Esophagus mucosa (tissue), 1 donor: ENCODE measurements at places on chromosomes 6 and 20. TPM values are rescaled to one million over a fixed set of nuclear protein-coding genes. Genes with fewer than 3 reads are reported as not detected.

RBBP8NL gene
- total RNA-seq, result 5.1 TPM

ESF1 gene
- 7.9 TPM for total RNA-seq

CTSZ gene
- total RNA-seq, result 23.8 TPM

CDH26 gene
- 1.3 TPM for total RNA-seq

SLC17A1 gene
- total RNA-seq, result not detected

HFE gene
- total RNA-seq, result 4.7 TPM

TULP1 gene
- total RNA-seq, result not detected

TMC2 gene
- total RNA-seq, result not detected

BMP6 gene
- 0.60 TPM for total RNA-seq

LTA gene
- not detected for total RNA-seq

PNPLA1 gene
- total RNA-seq, result 0.20 TPM

RIPPLY2 gene
- total RNA-seq, result not detected

UBD gene
- 1.00 TPM for total RNA-seq

MTRF1L gene
- 11.5 TPM for total RNA-seq

TUBB1 gene
- not detected for total RNA-seq

ETV7 gene
- 2.1 TPM for total RNA-seq

ADGRF5 gene
- total RNA-seq, result 2.5 TPM

HDGFL1 gene
- total RNA-seq, result not detected

PRICKLE4 gene
- total RNA-seq, result 2.2 TPM

SNTA1 gene
- 4.7 TPM for total RNA-seq

CAP2 gene
- total RNA-seq, result 3.0 TPM

ZSCAN23 gene
- 0.72 TPM for total RNA-seq

UNC93A gene
- 4.5 TPM for total RNA-seq

ATXN1 gene
- total RNA-seq, result 29.3 TPM

LATS1 gene
- 15.7 TPM for total RNA-seq

FAM217A gene
- total RNA-seq, result not detected

SEMG1 gene
- not detected for total RNA-seq

LY6G6D gene
- not detected for total RNA-seq

OSER1 gene
- total RNA-seq, result 20.6 TPM

PHACTR1 gene
- total RNA-seq, result 1.6 TPM

HLA-DOA gene
- total RNA-seq, result 1.4 TPM

ADGRB3 gene
- 0.20 TPM for total RNA-seq
